Transverse colon (tissue), 4 donors: ENCODE measurements at places on chromosomes 3 and 15. TPM values are rescaled to one million over a fixed set of nuclear protein-coding genes. Genes with fewer than 3 reads are reported as not detected.
A peak's percentile ranks its signal among the peaks of the same experiment; 100 is the strongest.

DNA sequence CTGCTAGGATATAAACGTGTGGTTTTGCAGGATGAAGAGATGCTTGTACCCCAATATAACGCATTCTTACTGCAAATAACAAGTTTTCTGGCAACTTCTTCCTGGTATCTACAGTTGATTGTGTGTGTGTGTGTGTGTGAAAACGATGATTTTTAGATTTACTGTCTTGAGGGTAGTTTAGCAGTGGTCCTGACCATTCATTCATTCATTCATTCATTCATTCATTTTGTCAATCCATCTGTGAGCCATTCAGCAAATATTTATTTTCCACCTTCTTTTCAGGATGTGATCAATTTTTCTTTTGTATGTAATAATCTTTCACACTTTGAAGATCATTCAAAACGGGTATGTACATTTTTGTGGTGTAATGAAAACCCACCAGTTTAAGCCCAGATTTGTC, 250.7 kb downstream of the PTPRG start:
- no peak overlapping the region for H3K27ac ChIP-seq
- no peaks in the 10 kb centered on the region for H3K36me3 ChIP-seq
- no peak for DNase-seq
- H3K27me3 ChIP-seq, result no peaks in the 10 kb centered on the region

DNA sequence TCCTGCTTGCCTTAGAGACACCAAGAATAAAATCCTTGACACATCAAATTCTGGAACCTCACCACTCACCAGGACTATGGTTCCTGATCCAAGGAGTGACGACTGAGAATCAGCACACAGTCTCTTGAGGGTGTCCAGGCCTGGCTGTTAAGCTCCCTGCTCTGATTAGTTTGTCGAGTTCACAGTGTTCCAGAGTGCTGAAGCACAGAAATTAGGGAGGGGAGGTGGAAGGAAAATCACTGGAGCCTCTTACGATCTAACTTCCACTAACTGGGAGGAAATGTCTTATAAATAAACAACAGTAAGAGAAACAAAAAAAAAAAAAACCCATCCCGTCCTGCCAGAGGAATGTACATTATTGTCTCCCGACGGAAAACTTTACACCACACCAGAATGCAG, 330.2 kb downstream of the TIGIT start:
- no peaks in the 10 kb centered on the region for H3K27me3 ChIP-seq
- H3K4me3 ChIP-seq, result peak overlapping the region; percentile 23
- no peaks in the 10 kb centered on the region for H3K36me3 ChIP-seq

DNA sequence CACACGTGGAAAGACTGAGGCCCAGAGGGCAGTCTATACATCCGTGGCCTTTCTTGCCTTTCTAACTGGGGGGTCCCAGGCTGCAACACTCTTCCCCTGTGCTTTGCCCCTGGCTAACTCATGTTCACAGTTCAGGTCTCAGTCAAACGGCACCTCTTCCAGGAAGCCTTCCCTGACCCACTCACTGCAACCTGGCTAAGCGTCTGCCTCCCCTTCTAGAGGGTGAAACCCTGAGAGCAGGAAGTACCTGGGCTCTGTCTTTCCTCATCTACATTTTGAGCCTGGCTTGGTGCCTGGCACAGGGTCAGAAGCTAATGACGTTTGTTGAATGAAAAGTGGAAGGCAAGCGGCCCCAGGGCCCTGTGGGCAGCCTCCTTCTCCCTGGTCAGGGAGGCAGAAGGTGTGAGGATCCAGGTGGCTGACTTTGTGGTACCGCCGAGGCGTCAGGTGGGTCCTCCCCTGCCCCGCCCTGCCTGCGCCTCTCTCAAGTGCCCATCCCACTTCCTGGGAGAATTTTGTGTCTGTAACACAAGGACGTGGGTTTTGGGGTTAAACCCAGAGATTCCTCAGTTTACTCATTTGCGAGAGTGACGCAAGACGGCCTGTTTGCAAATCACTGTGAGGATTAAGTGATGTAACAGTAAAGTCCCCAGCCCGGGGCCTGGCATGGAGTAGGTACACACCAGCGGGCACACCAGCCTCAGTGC, 32.1 kb downstream of the DNASE1L3 start:
- no peaks in the 10 kb centered on the region for H3K36me3 ChIP-seq
- no peak overlapping the region for H3K4me3 ChIP-seq
- DNase-seq, result peak; percentile 31
- H3K27ac ChIP-seq, result no peak overlapping the region
- H3K4me1 ChIP-seq, result peaks cover 54% of the 10 kb centered on the region
- H3K27me3 ChIP-seq, result no peaks in the 10 kb centered on the region

DNA sequence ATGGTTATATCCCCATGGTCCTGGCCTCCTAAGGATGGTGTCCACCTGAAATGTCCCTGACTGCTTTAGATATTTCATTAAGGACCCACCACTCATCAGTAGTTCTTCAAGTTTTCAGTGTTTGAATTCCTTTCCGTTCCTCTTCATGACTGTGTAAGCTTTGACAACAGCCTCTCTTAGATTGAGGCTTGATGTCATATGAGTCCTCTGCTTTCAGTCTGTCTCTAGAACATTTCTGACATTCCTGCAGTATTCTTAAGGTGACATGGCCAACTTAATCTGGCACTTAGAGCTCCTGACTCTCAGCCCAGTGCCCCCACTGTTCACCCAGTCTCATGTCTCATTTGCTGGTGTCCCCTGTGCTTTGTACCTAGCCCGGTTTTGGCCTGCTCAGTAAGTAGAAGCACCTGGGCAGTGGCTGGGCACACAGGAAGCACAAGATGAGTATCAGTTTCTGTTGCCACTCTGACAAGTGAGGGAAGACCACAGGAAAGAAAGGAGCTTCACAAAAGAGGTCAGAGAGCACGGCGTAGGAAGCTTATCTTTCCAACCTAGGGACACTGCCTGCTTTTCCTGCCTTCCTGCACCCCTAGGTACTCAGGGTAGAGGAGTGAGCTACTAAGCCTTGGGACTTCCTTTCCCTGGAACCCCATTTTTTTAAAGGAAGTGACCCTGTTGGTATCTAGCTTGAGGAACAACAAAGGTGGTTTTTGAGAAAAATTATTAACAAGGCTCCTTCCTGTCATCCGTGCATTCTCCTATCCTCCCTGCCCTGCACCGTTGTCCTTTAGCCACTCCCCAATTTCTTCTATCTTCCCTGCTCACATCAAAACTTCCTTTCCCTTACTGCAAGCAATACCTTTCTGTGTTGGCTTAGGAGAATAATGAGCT, 103.1 kb downstream of the KLHL25 start:
- H3K36me3 ChIP-seq, result no peaks in the 10 kb centered on the region
- H3K4me3 ChIP-seq, result peak overlapping the region; percentile 45
- H3K4me1 ChIP-seq, result peaks cover 31% of the 10 kb centered on the region
- no peaks in the 10 kb centered on the region for H3K27me3 ChIP-seq
- peak; percentile 63 for DNase-seq
- peak overlapping the region; percentile 58 for H3K27ac ChIP-seq

DNA sequence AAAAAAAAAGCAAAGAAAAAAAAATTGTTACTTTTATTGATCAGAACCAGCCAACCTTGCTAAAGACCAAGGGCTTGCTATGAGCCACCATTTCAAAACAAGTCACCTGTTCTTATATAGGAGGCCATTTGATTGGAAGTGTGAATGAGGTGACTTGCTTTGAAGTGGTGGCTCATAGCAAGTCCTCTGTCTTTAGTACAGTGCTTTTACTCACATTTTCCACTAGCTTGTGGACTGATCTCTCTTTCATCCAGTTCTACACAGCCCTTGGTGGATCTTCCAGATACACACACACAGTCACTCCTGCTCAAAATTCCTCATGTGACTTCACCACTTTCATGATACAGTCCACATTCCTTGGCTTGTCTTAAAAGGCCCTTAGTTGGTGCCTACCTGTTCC, 13.5 kb downstream of the CLSTN2 start:
- no peaks in the 10 kb centered on the region for H3K36me3 ChIP-seq
- no peaks in the 10 kb centered on the region for H3K4me1 ChIP-seq
- no peaks in the 10 kb centered on the region for H3K27me3 ChIP-seq
- no peak for DNase-seq

- DNase-seq, result no peak
- H3K36me3 ChIP-seq, result no peaks in the 10 kb centered on the region
- no peak overlapping the region for H3K27ac ChIP-seq
- H3K4me1 ChIP-seq, result peaks cover 6% of the 10 kb centered on the region
These were observed 190.1 kb downstream of the CHST2 start for GRCh38 chr3:143309705-143310104.

DPP8 gene
- total RNA-seq, result 66.5 TPM

NUP210 gene
- total RNA-seq, result 6.0 TPM

SCN5A gene
- 0.16 TPM for total RNA-seq

CCR9 gene
- 0.14 TPM for total RNA-seq

FOXL2 gene
- not detected for total RNA-seq

RARB gene
- total RNA-seq, result 2.9 TPM

CFAP100 gene
- not detected for total RNA-seq
